ENCODE measurements at places on chromosomes 6 and 20.

DNA sequence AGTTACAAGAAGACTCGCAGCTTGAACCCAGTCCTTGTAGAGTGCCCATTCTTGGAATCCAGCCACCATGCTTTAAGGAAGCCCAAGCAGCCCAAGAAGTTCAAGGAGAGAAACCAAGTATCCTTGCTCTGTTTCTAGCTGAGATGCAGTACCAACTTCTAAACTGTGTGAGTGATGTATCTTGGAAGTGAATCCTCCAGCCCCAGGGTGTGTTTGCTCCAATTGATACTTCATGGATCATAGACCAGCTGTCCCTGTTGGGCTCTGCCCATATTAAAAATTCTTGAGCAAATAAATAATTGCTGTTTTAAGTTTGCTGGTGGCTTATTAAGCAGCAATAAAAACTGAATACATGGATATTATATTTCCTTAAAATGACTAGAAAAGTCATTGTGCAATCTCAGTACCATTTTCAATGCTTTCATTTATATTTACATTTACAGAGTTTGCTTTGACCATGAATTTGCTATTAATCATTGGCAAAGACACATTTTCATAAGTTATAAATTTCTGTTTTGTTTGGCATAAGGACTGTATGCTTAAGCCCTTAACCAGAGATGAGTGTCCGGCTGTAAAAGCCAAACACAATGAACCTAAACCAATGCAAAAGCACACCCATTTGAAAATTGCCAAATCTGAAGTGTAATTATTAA is 9.2 kb downstream of the SPTLC3 start:
- no peak for DNase-seq

GRCh38 chr6:25922301-25922700 is 8.2 kb downstream of the SLC17A2 start:
- no peak for DNase-seq

GRCh38 chr6:39929733-39930461 is 4.4 kb downstream of the MOCS1 start:
- DNase-seq = no peak

DNA sequence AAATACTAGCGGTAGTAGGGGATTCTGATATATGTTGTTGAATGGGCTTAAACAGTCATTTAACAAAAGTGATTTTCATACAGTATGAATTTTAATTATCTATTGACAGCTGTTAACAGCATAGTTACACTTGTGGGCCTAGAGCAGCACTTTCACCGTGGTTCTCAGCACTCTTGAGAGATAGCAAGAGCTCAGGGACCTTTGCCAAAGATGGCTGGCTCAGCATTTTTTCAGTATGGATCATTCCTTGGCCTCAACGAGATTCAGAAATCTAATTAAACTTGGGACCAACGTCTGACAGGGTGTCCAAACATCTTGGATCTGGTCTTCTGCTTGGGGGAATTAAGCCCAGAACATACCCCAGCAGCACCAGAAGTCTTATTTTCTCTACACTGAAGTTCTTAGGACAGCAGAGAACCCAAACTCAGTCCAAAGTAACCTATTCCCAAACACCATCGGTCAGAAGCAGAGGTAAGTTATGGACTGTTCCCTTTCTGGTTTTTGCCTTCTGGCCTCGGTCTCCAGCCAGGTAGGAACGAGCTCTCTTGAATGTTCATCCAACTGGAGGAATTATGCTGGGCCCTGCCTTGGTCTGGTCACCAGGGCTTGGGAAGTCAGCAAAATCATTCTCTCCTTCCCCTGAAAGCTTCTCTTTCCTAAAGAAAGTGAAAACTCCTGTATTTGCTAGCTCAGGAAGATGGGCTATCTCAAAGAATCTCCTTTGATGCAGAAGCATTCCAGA is 25.7 kb downstream of the PRPH2 start:
- no peak for DNase-seq

GRCh38 chr6:156348424-156348823 is 428.8 kb upstream of the ARID1B start:
- DNase-seq = no peak

DNA sequence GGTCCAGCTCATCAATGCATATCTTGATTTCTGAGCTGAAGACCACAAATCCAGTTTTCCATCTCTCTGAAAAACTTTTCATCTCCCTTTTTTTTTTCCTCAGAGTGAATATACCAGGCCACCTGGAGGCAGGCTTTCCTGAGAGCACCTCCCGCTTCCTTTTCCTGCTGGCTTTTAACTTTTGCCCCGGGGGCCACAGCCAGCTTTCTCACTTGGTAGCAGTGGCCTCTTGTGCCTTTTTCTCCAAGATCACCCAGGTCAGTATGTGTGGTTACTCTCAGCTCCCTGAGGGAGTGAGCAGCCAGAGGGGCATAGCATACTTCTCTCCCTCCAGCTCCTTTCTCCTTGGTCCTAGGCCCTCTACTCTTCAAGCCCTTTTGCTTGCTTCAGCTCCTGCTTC is at the start of gene BTN1A1:
Gene BTN1A1 (plus strand): TSS at position 202 of the 400 bp plus-strand sequence. CDS start 984 bp downstream, outside the sequence.
- no peak for DNase-seq

DNA sequence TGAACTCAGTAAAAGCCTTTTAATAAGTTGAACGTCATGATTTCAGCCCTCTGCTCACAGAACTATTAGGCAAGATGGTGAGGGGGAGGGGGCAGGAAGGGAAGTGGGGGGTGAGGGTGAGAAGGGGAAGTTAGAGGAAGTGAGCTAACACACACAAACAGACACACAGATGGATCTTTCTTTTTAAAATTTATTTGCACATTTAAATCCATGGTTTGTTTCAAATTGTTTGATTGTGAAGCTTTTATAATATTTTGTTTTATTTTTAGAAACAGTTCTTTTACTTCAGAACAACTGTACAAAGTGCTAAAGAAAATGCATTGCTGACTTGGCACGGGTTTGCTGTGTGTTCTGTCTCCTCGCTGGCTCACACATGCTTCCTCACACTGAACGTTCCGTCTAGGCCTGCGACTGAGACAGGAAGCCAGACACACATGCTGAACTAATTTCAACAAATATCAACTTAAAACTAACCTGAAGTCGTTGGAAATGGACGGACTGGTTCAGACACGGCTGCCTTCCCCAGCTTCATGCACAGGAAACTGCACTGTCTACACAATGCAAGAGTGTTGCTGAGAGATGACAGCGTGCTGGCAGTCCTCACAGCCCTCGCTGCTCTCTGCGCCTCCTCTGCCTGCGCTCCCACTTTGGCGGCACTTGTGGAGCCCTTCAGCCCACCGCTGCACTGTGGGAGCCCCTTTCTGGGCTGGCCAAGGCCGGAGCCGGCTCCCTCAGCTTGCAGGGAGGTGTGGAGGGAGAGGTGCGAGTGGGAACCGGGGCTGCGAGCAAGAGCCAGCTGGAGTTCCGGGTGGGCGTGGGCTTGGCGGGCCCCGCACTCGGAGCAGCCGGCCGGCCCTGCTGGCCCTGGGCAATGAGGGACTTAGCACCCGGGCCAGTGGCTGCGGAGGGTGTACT is 8.1 kb upstream of the ZBP1 start:
- no peak for DNase-seq

GRCh38 chr6:148465670-148466069 is 123.0 kb downstream of the SASH1 start:
- DNase-seq = no peak

- no peak for DNase-seq
These were observed 6.8 kb upstream of the PLCB4 start for GRCh38 chr20:9062066-9062465.

- no peak for DNase-seq
These were observed 28.3 kb downstream of the EIF2S2 start for GRCh38 chr20:34083781-34084180.

DNA sequence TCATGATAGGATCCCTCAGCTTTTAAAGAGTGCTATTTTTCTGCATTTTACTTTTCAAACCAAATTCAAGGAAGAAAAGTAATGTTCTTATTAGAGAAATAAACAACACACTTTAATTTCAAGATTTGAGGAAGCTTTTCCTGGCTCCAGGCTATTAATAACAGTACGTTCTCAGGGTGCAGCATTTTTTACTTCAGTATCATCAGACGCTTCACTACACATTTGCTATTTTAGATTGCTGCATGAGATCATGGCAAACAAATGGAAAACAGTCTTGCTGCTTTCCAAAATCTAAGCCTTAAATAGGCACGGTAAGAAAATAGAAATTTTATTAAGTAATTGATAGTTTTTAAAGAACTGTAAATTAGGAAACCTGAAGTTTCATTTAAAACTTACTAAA is 253.6 kb upstream of the EXOC2 start:
- no peak for DNase-seq

DNA sequence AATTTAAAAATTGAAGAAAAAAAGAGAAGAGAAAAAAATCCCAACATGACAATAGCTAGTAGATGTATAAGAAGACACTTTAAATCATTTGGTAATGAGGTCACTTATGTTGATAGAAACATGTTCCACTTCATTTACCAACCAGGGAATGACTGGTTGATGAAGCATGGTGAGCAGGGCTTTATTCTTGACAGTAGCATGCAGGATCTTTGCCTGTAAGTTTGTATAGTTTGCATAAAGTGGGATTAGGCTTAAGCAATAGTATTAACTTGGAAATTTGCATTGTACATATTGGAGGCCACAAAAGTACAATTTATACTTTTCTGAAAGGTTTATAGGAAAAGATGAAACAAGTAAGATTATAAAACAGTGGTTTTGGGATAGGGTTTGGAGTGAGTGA is 67.0 kb downstream of the NOX3 start:
- no peak for DNase-seq

- no peak for DNase-seq
These were observed 66.2 kb downstream of the ABHD12 start for GRCh38 chr20:25324412-25324811.

GRCh38 chr6:117137711-117138110 is 127.6 kb upstream of the VGLL2 start:
- DNase-seq = no peak

- DNase-seq = no peak
These were observed 12.6 kb downstream of the DYNLT1 start for GRCh38 chr6:158631678-158632537.
